ENCODE measurements at places on chromosomes 6 and 20.

DNA sequence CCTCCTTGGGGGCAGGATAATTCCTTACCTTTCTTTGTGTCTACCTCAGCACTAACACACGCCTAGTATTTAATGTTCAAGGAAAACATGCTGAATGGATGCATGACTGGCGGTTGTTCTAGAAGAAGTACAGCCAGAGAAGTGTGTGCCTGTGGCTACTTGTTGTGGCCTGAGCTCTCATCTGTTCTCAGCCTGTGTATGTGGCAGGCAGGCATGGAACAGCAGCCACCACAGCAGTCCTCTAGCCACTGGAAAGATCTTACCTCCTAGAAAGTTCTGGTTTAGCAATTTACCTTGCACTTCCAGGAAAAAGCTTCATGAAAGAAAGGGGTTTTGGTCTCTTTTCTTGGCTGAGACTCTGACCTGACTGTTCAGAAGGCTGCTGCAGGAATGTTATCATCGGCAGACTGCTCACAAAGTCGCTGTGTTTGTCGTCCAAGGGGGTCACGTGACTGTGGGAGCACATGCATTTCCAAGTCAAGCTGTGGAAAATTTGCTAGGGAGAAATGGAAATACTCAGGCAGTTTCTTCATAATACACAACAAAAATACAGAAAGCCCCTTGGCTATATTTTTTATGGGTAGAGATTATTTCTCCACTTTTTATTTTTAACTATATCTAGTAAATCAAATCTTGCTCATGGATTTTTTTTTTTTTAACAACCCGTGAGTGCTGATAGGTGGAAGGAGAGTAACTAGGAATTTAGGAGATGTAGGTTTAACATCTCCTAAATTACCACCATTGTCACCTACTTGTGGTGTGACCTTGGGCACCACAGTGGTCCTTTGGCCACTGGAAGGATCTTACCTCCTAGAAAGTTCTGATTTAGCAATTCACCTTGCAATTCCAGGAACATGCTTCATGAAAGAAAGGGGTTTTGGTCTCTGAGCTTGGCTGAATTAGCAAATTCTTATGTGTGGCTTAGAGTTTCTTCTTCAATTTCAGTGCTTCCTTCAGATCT, 110.8 kb upstream of the GPR6 start:
- DNase-seq: no peak

DNA sequence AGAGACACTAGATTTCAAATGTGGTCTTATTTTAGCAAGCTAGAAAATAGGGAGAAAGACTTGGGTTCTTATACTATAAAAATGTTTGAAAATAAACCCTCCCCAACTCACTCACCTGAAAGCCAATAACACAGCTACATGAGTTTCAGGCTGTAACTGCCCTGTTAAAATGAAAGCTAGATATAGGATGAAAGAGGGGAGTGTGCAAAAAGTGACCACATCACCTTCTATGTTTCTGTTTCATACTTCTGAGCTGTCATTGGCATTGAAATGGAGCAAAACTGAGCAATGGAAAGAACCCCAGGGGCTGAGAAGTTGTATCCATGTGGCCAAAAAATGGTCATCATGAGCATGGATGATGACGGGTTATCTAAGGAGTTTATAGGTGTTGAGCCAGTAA, 148.1 kb upstream of the TENT5A start:
- DNase-seq: no peak

DNA sequence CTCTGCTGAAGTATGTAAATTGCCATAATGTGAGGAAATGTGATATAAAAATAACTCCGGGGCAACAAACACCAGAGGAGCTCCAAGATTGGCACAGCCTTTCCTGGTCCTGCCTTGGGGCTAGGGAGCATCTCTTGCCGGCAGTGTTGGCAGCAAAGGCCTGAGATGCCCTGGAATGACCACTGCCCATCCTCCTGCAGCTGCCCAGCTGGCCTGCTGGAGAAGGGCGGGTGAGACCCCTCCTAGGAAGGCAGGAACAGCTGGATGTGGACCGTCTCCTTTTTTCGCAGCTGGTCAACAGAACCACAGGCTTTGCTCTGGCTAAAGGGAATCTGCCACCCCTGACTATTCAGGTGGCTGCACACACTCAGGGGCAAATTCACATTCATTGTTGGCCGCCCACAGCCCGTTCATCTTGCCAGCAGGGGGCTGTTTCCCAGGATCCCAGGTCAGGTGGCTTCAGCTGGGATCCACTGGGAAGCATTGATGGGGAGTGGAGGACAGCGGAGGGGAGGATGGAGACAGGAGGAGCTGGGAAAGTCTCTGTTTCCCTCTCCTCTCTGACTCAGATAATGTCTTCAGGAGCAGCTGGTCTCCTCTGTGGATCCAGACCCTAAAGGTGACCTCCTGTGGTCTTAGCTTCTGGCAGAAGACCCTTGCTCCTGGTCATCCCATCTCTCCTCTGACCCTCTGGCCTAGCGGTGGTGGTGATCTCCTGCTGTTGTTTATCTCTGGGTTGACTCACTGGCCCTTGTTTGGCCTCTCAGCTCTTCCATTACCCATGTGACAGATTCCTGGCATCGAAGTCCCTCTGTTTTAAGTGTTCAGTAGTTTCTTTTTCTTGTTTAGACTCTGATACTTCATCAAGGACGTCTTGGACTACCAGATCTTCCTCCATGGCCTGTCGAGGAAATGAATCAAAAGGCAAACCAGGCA, 336.7 kb downstream of the DHX35 start:
- DNase-seq: no peak

DNA sequence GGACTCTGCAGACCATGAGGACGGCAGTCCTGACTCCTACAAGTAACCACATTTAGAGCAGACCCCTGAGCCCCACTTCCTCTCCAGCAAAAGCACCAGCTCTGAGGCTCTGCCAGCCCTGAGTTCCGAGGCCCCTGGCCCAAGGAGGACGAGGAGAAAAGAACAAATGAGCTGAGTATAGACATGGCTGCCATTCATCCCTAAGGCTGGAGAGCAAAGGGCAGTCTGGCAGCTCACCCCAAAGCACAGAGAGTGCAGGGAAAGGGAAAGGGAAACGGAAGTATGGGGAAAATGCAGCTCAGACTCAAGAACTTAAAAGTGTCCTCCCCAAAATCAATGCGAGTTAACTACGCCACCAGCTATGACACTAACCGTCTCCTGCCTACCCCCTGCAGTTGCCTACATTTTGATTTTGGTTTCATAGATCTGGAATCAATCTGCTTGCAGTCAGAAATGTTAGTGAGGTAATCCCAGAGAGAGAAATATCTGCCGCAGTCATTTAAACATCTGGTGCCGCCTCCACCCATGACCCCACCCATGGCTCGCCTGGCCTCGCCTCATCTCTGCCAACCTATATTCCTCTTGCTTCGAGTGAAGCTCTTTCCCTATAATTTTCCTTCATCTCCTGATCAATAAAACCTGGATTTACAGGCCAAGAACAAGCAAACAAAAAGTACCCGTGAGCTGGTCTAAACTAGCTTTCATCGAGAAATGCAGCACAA, 49.6 kb upstream of the AFDN start:
- DNase-seq: no peak

GRCh38 chr20:19110881-19111460, 101.5 kb upstream of the SLC24A3 start:
- DNase-seq: no peak

GRCh38 chr20:18728165-18728869, 85.3 kb upstream of the SCP2D1 start:
- no peak for DNase-seq

- peak; percentile 88 for DNase-seq
These were observed 126.3 kb upstream of the NT5E start for GRCh38 chr6:85323435-85324040.

DNA sequence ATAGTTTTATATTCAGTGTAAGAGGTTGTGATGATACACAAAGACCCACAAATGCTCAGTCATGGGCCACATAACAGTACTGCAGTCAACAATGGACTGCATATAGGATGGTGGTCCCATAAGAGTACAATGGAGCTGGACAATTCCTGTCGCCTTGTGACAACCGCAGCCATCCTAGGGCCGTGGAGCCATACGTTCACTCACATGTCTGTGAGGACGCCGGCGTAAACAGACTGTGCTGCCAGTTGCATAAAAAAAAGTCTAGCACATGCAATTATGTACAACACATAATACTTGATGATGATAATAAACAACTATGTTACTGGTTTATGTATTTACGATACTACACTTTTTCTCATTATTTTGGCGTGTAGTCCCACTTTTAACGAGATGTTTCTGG, 30.9 kb downstream of the BFSP1 start:
- DNase-seq: no peak

All from activated naive CD4-positive, alpha-beta T cell treated with anti-CD3 and anti-CD28 coated beads for 36 hours (primary cell).